ENCODE measurements at places on chromosomes 3 and 15.

GRCh38 chr15:65180167-65180566, 5.0 kb downstream of the CLPX start:
- no peak for DNase-seq

DNA sequence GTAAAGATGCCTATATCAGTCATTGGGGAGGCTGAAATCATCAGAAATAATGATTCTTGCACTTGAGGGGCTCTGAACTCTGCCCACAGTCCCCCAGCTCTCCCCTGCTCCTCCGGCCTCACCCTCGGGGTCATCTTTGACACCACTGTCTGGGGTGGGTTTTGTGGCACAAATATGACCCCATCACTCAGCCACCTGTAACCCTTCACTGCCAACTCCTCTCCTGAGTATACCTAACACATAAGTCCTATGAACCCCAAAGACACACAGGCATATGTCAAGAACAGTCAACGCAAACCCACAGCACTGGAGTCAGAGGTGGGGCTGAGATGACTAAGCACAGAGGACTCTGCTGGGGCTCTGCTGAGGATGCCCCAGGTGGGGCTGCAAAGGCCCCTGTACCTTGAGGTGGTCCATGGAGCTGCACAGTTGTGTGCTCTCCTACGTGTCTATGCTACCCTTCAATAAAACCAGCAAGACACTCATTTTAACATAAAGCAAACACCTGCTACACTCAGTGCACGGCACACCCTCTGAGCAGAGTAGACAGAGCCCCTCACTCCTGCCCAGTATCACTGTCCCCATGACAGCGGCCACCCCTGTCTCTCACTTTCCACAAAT, 29.9 kb downstream of the SLC41A3 start:
- no peak for DNase-seq

- DNase-seq = no peak
Measured at GRCh38 chr3:97927704-97928103, 44.5 kb downstream of the RIOX2 start.

DNA sequence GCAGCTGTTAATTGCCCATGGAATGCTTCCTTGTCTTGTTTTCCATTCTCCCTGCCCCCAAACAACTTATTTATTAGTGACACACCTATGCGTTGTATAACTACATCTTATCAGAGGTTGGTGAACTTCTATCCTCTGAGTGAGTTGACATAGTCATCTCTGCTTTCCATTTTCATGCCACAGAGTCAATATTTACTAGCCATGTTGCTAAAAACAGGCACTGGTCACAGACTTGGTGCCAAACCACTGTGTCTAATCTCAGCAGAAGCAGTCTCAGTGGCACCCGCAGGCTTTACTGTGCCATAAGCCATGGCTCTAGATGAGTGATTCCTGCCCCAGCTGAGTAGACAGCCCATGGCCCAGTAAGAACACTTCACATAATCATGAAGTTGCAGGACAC, 26.5 kb downstream of the DAPK2 start:
- DNase-seq = no peak

DNA sequence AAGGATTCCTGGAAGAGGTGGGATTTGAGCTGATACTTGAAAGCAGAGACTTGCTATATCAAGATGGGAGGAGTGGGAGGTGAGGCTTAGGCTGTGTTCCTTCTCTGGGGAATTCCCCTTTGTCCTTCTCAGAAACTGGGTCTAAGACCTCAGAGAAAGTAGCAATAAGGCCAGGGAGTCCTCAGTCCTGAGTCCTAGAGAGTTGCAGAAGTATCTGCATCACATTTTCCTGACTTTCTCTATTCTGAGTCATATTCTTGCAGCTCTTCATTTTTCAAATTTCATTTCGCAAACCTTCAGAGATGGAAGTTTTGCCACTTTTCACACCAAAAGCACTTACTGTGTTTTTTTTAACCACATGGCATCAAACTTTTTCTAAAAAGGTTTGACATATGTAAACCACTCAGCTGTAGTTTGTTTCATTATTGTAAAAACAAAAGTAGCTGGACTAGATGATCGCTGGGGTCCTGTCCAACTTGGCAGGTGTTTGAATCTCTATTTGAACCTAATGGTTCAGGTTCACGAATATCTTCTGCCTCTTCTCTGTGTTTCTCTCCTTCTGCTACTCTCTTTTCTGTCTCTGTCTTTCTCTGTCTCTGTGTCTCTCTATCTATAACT, 21.3 kb downstream of the COLQ start:
- DNase-seq = no peak

- no peak for DNase-seq
Measured at GRCh38 chr3:156892701-156893100, 66.5 kb downstream of the LEKR1 start.

DNA sequence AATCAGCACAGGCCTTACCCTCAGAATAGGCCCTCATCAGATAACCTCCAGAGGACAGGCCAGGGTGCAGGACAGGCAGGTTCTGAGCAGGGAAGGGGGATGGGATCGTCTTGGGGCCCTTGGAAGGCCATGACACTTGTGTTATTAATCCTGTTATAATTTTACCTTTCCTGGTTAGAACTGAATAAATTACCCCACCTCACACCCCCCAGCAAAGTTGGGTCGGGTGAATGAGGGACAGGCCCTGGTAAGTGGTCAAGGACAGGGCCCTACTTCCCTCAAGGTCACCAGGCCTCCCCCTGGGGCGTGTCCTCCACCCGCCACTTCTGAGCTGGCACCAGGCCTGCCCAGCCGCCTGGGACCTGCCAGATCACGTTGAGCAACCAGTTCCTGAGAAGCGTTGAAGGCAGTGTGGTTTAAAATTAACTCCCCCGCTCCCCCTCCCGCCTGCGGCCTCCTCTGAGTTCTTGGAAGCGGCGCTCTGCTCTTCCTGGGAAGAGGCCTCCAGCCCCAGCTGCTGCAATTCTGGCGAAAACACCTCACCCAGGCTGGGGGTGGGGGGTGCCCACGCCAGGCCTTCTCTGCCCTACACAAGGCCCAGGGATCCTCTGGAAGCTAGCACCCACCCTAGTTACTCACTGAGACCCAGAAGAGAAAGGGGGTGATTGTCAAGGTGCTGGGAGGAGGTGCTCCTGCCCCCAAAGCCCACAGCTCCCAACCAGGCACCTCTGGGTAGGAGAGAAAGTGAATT, 10.6 kb downstream of the CISH start:
- DNase-seq = peak; percentile 83

- no peak for DNase-seq
Measured at GRCh38 chr3:123893012-123893411, 8.9 kb upstream of the MYLK start.

- no peak for DNase-seq
Measured at GRCh38 chr3:75144406-75144805, 519.7 kb upstream of the FRG2C start.

DNA sequence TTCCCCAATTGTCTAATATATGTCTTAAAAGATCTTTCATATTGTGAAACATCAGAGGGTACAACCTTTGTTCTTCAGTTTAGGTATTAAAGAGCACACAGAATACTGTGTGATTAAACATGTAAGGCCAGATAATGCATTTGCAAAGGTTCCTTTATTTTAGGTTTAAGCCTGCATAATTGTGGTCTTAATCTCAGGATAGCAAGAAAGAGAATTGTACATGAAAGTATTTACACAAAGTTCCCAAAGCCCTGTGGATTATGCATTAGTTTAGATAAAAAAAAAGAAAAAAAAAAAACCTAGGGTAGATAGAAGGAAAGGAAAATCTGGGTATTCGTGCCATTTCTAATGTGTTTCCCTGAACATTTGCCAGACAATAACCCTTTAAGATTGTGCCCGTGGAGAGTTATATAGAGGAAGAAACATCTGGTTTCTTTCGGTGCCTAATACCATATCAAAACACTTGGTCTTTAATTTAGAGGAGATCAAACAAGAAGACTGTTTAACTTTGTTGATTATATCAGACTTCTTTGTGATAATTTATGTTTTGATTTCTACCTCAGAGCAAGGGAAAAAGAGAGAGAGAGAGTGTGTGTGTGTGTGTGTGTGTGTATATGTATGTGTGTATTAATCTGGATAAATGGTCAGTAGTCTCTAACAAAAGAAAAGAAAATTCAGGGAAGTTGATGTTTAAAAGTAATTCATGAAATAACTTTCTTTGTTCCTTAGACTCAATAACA, 139.6 kb upstream of the CGNL1 start:
- DNase-seq = no peak

DNA sequence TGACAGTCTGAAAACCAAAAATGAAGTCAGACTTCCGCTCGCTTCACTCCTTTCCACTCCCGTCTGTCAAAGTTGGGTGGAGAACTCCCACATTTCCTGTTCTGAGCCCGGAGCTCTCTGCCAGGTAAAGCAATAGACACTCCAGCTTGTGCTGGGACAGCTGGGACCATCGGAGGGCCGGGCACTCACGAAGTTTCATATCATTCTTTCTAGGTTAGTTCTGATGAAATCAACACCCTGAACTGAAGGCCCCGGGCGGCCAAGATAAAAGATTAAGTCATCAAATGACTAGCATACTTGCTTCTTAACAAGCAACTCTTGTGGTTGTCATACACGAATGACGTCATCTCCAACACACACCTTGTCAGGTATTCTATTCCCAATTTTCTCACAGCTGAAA, 42.1 kb downstream of the MAGI1 start:
- DNase-seq = no peak

DNA sequence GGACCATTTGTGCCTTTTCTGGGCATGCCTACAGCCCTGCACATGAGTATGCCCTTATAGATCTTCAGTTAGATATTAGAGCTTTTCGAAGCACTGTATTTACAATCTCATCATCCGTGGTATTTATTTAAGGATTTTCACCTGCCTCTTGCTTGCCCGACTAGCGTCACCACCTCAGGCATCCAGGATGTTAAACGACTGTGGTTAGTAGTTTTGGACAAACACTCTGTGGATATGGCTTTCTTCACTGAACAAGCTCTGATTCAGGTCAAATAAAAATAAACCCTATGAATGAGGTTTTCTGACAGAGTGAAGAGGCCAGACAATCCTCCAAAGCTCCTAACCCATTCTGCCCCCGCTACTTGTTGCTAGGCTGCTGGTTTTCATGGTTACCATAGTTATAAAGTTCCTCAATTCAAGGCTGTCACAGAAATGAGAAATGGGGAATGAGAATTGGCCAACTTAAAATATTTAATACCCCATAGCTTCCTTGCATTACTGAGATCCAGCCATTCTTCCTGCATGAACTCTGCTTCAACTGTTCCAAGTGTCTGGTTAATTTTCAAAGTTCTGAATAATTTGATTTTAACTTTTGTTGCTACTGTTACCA, 440.1 kb downstream of the GABRG3 start:
- no peak for DNase-seq

GRCh38 chr3:153639631-153640030, 477.6 kb downstream of the RAP2B start:
- DNase-seq = no peak

DNA sequence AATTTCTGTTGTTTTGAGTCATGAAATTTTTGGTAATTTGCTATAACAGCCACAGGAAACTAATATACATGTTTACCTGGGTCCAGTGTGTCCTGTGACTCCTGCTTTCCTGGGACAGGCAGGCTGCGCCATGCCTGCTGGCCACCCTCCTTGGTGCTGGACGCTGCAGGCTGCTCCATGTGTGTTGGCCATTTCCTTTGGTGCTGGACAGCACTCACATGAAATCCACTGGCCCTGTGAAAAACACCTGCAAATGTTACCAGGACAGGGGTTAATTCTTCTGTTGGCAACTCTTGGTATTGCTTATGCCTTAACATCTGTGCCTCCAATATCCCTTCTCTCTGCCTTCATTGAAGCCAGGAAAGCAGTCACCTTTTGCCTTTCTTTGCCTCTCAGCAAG, 86.9 kb upstream of the ATP10A start:
- DNase-seq = no peak

DNA sequence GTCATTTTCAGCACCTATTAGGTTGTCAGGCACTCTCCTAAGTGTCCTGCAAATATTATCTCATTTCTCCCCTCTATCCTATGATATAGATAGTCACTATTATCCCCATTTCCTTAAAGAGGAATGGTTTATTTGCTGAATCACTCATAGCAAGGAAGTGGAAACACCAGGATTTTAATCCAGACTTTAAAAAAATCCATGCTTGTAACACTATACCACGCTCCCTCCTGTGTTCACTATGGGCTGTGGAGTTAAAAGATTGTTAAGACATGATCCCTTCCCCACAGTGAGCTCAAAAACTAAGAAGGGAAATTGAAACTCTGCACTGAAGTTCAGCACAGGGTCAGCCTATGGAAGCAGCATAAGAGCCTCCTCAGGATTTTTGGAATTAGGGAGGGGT, 60.2 kb downstream of the TMEM39A start:
- DNase-seq = no peak

DNA sequence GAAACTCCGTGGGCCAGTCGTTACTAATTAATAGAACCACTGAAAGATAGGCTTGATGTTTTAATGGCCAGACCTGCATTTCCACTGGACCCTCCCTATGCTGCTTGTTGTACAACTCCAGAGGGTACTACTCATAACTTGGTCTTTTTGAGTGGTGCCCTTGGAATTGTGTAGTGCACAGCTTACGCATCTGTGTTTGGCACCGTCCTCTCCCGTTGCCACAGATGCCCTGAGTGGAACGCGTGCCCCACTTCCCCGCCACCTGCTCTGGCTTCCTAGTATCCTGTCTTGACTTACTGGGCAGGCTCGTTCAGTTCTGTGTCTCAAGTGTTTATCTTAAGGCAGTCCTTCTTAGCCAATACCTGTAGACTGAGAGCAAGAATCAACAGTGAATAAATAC, 78.7 kb downstream of the USP13 start:
- DNase-seq = no peak

- DNase-seq = no peak
Measured at GRCh38 chr3:151896246-151897012, 23.0 kb downstream of the SUCNR1 start.

- no peak for DNase-seq
Measured at GRCh38 chr15:31173790-31174450, 72.4 kb upstream of the TRPM1 start.

GRCh38 chr15:69185706-69186105, 25.3 kb downstream of the GLCE start:
- DNase-seq = no peak

- no peak for DNase-seq
Measured at GRCh38 chr3:52782412-52783210, 5.2 kb downstream of the ITIH1 start.

GRCh38 chr3:30614943-30615342, 8.5 kb downstream of the TGFBR2 start:
- no peak for DNase-seq

GRCh38 chr3:177439694-177440269, 242.5 kb upstream of the TBL1XR1 start:
- DNase-seq = no peak

GRCh38 chr3:56867671-56868070, 65.9 kb upstream of the ARHGEF3 start:
- no peak for DNase-seq

GRCh38 chr3:30146978-30147377, 459.4 kb upstream of the TGFBR2 start:
- DNase-seq = no peak

DNA sequence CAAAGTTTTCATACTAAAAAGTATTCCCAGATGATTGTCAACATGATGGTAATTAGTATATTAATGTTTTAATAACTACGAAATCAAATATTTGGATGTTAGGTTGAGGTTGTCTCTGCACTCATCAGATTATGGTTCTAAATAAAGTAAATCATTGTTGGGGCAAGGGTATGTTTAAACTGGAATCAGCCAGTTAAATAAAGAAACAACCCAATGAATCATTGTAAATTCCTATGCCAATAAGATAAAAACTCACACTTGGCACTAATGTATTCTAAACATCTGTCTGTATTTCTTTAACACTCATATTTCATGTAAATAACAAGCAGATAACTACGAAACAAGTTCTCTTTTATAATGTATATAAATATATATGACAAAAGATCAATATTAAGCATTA, 92.7 kb downstream of the PEAK1 start:
- DNase-seq = no peak

GRCh38 chr15:84603630-84604379, 3.0 kb downstream of the ZSCAN2 start:
- no peak for DNase-seq

Data from stimulated activated CD8-positive, alpha-beta memory T cell treated with anti-CD3 and anti-CD28 coated beads, Interleukin-4, amount 100 ng/mL, for 1 hour (primary cell).